ENCODE measurements at places on chromosomes 5 and 9.

GRCh38 chr9:132969783-132970182 lies 8.7 kb upstream of the GFI1B start:
- no peak for DNase-seq

- DNase-seq: no peak
These were observed 228.0 kb downstream of the NTRK2 start for GRCh38 chr9:84897362-84898094.

DNA sequence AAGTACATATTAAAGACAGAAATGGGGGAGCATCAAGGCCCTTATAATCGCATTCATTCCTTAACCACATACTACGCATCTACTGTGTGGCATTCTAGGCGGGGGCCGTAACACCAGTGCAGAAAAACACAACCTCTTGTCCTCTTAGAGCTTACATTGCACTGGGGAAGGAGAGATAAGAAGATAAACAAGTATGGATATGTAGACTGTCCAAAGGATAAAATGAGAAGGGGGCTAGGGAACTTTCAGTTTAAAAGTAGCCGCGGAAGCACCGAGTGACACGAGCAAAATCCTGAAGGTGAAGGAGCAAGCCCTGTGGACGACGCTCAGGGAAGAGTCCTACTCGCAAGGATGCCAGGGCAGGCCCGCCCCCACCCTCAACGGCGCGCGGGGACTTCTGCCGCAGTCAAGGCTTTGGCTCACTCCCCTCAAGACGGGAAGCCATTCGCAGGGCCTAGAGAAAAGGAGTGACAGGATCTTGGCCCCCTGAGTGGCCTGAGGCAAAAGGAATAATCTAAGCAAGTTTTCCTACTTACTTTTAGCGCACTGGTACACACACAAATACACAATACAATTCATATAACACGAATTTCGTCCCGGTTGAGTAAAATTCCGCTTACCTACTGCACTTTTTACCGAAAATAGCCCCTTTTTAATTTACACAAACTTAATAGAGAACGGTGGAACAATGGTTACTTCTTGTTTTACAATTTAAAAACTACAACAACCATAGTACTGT lies 1.3 kb upstream of the NIPBL start:
- DNase-seq: peak; percentile 60

- peak; percentile 95 for DNase-seq
These were observed 27.9 kb upstream of the BASP1 start for GRCh38 chr5:17189381-17190036.

DNA sequence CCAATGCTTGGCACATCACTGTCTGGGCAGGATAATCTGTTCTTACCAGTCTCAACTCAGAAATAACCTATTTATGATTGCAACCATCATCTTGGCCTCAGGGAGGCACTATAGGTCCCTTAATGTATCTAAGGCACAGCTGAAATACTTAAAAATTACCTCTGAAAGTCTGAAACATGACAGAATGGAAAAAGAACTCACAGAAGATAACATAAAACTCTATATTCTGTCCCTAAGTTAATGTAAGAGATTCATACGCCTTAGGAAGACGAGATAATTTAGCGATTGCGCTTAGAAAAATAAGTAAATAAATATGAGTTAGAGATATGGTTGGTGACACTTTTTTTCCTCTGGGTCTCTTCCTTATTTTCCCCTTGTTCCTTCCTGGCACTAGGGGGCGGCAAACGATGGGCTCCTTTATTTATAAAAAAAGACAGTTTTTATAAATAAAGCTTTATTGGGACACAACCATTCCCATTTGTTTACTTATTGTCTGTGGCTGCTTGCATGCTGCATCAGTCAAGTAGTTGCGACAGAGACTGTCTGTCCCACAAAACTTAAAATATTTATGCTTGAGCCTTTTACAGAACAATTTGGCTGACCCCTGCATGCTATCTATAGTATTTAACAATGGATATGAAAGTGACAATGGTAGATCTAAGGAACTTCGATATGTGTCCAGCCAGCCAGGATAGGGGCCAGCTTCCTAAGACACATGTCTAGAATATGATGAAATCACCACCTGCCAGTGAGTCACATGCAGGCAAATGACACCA lies 79.6 kb downstream of the PDE4D start:
- DNase-seq: peak; percentile 84

DNA sequence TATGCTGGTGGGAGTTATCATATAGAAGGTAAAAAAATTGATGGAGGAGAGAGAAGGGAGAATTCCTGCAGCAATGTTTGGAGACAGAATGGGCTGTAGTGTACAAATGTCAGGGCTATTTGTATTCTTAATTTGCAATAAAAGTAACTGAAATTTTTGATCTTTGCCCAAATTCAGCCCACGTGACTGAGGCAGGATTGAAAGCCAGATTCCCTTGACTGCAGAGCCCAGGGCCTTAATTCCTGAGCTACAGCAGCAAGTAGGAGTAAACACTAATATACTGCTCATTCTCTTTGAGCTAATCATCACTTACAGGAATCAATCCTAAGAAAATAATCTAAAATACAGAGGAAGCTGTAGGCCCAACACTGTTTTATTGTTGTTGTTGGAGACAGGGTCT lies 5.2 kb upstream of the ANXA6 start:
- DNase-seq: no peak

DNA sequence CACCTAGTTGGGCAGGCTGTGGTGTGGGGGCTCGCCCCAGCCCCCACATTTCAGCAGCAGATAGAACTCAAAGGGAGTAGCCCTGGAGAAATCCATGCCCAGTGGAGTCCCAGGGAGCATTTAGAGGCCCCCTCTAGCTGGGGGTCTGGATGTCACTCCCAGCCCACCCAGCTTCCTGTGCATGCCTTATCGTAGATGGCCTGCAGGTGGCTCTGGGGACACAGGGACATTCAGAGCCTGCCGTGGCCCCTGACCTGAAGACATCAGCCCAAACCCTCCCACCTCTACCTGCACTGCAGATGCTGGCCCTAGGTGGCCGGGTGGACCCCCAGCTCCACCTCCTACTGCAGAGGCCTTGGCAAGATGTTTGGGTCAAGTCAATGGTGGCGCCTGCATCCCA lies 49.0 kb upstream of the LMX1B start:
- DNase-seq: no peak

GRCh38 chr5:139388198-139388821 lies 1.4 kb downstream of the MZB1 start:
- DNase-seq: no peak

DNA sequence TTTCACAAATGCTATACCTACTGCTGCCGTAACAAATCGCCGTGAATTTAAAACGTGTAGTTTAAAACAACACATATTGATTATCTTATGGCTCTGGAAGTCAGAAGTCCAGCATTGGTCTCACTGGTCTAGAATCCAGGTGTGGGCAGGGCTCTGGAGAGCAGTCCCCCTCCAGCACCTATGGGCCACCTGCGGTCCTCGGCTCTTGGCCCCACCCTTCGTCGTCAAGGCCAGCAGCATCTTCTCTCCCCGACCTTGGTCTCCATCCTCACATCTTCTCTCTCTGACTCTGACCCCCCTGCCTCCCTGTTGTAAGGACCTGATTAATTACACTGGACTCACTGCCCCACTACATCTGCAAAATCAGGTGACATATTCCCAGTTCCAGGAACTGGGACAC lies 106.4 kb upstream of the COL5A1 start:
- DNase-seq: no peak

GRCh38 chr9:134494905-134495304 lies 146.7 kb upstream of the COL5A1 start:
- no peak for DNase-seq

DNA sequence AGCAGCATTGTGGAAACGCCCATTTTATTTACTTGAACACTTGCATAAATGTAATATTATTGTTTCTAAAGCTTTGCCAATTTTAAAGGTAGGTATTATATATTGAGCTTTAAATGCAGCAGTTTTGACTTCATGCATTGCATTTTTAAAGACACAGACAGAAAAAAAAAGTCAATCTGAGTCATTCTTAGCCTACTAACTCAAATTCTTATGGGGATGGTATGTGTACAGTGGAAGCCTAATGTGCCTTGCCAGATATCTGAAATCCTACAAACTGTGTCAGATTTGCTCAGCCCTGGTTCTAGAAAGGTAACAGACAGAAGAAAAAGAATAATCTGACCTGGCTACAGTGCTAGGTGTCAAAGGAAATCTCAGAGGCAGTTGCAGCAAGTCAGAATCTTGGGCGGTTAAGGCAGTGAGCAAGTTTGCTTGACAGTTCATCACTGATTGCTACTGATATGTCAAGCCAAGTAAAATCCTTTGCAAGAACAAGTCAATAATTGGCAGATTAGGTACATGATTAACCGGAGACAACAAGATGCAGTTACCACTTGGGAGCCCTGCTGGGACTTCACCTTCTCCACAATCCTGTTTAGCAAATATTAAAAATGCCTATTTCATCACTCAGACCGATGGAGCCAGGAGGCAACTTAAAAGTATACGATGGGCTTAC lies 224.8 kb upstream of the WWC1 start:
- DNase-seq: no peak

GRCh38 chr5:154546719-154547118 lies 68.7 kb upstream of the HAND1 start:
- DNase-seq: no peak

DNA sequence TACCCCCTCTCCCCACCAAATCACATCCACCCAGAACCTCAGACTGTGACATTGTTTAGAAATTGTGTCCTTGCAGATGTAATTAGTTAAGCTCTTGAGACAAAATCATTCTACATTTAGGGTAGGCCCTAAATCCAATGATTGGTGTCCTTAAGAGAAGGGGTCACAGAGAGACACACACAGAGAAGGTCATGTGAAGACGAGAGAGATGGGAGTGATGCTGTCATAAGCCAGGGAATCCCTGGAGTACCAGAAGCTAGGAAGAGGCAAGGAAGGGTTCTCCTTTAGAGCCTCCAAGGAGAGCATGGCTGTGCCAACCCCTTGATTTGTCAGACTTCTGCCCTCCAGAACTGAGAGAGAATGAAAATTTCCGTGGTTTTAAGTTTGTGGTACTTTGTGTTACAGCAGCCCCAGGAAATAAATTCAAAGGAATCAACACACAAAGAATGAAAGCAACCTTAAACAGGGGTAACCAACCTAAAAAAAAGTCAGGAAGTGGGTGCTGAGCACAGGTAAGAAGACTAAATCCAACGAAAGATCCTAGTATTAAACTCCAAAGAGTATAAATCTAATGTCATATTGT lies 33.6 kb downstream of the TIMD4 start:
- no peak for DNase-seq

DNA sequence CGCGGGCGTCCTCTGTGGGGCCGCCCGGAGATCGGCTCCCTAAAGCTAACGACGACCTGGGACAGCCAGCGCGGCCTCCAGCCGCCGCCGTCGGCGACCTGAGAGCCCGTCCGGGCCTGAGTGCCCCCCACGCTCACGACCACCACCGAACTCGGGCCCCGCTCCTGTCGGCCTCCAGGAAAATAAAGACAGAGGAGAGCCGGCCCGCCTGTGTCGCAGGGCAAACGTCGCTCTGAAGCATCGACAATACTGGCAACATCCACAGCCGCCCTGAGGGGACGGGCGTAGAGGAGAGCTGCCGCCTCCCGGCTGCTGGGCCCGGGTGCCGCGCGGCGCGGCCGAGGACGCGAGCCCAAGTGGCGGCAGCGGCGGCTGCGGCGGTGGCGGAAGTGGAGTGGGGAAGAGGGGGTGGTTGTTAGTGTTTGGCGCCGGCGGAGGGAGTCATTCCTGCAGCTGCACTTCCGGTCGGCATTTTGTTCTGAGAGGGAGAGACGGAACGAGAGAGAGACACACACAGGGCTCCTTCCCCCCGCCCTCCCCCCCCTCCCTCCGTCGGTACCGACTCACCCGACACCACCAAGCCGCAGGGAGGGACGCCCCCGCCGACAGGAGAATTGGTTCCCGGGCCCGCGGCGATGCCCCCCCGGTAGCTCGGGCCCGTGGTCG lies at the start of gene NIPBL:
Gene NIPBL, plus strand, starts transcription at position 471 of the 666 bp plus-strand sequence. CDS start 76,928 bp downstream, outside the sequence.
- DNase-seq: peak; percentile 98

DNA sequence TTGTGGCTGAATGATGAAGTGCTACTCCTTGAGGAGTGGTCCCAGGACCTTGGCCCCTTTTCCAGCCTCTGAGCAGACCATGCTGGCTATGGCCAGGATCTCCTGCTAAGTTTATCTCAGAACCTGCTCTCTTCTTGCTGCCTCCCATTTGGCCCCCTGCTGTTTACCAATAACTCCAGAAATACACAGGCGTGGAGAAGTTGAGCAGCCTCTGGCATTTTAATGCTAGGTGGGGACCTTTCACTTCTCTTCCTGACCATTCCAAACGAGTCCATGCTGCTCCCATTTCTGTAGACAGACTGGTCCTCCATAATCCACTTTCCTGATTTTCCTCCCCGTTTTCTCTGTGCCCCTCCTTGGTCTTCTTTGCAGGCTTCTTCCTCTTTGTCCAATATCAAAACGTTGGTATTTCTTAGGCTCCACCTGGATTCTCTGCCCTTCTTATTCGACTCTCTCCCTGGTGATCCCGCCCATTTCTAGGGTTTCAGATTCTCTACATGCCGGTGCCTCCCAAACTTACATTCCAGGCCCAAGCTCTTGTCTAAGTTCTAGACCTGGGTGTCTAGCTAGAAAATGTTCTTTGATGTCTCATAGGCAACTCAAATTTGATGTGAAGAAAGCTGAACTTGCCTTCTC lies 33.4 kb upstream of the TNFAIP8 start:
- no peak for DNase-seq
